NCI-H748 treated with DMSO at 0.1 percent for 48 hours (cell line): ENCODE measurements at places on chromosomes 1 and 21.

DNA sequence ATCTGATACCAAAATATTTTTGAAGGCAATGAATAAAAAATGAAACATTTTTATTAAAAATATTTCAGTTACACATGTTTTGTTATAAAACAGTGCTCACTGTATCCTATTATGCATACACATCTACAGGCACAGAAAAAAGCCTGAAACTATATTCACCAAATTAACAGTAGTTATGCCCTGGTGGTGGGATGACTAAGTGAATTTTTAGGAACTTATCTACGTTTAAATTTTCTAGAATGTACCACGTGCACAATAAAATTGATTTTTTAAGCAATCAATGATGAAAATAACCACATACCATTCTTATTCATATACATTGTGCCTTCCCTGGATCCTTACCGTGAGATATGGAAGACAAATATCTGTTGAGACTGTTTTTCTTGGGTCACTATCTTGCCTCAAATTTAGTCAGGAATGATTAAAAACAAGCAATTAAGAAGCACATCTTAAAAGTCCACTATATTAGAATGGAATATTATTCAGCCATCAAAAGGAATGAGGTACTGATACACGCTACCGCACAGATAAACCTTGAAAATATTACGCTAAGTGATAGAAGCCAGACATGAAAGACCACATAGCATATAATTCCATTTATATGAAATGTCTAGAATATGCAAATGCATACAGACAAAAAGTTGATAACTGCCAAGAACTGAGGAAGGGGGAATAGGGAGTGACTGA is 17.4 kb downstream of the TP53BP2 start:
- no peak for DNase-seq

GRCh38 chr1:161111527-161111926 is 6.3 kb downstream of the PFDN2 start:
- DNase-seq = no peak

DNA sequence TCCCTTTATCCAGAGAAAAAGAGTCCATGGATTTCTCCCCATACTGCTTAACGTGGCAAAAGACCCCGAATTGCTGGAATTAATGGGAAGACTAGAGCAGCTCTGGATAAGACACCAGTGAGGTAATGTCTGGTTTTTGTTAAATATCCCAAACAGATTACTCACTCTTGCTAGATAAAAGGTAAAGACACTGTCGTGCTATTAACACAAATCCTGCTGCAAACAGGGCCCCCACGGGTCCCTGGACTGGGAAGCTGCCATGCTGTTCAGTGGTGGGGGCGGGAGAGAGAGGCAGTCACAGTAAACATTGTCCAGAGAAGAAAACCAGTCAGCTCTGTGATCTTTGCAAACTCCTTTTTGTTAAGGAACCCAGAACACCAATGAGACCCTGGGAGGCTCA is 15.2 kb upstream of the SRP9 start:
- DNase-seq = no peak

DNA sequence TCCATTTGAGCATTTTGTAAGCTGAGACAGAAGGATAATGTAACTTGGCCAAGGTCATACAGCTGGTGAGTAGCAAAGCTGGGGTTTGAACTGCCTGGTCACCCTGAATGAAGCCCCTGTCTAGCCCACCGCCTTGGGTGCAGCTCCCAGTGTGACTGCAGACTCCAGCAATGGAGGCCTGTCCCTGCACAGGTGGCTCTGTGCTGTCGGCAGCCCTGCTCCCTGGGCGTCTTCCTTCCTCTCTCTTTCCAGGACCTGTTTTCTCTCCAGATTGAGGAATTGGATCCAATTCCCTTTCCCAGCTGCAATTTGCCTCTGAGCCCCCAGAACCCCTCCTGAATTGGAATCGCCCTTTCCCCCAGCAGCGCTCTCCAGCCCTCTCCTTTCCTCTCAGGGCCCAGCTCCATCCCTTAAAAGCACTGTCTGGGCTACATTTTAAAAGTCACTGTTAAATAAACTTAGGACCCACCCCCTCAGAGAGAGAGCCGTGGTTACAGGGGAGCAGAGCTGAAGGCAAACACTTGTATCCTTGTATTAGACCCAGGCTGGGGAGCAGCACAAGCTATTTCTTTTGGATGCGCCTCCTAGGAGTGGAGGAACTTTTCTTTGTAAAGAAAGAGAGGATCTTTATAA is 161.4 kb upstream of the LMO4 start:
- DNase-seq = no peak

DNA sequence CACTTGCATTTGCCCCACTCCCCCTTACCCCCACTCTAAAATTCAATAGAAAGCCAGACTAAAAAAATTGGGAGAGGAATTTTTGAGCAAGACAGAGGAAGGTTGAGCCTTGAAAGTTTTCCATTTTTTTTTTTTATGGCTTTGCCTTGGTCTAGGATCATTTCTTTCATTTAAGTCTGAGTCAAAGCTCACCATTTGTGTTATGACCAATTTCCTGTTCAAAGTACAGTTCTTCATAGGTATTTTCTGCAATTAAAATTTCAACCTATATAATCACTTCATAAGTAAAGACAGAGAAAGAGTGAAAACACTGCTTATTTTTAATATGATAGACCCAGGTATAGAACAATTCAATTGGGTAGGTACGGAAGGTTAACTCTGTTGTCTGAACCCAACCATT is 436.6 kb upstream of the ADGRL2 start:
- DNase-seq = no peak

DNA sequence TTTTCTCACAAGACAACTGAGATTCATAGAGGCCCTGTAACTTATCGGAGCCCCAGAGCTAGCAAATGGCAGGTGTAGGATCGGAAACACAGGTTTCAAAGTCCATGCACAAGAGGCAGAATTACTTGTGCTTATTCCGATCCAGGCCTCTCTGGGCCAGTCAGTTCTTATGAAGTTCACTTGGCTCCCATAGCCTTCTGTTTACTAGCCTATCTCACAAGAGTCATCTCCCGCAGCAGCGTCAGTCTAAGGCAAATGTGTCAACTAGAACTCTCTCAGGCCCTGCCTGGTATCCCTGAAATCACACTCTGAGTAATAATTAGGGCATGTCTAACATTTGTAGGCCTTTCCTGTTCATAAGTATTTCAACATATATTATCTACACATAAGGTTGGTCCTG is 43.3 kb downstream of the PHC2 start:
- DNase-seq = no peak

- DNase-seq = no peak
These were observed 167.2 kb upstream of the PROX1 start for GRCh38 chr1:213820362-213821149.

DNA sequence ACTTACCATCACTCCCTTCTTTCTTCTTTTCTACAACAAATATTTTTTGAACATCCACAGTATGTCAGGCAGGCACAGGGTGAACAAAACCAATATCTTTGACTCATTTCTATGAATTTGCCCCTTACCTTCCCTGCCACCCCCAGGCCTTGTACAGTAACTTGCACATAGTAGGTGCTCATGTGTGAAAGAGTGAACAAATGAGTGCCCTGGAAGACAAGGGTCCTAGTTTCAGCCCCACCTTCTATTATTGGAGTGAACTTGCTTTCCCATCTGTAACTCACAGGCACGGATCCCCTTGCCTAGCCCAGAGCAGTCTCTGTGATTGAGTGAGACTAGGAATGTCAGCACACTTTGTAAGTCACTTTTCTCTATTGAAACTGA is 12.8 kb downstream of the ZDHHC18 start:
- DNase-seq = no peak

- peak; percentile 88 for DNase-seq
These were observed 271.6 kb downstream of the TM2D1 start for GRCh38 chr1:61453111-61453961.

GRCh38 chr1:184199438-184200085 is 148.0 kb downstream of the TSEN15 start:
- DNase-seq = no peak

- peak; percentile 31 for DNase-seq
These were observed at the start of gene ZC3H12A for GRCh38 chr1:37474046-37474696. Gene ZC3H12A (plus strand): TSS chr1:37474580. CDS start chr1:37475497, 917 bp downstream.
